Pancreas (tissue), 10 donors: ENCODE measurements at places on chromosomes 4 and X. TPM values are rescaled to one million over a fixed set of nuclear protein-coding genes. Genes with fewer than 3 reads are reported as not detected.

GRCh38 chrX:20252381-20253231, 14.1 kb downstream of the RPS6KA3 start:
- H3K4me3 ChIP-seq = no peak overlapping the region
- no peaks in the 10 kb centered on the region for H3K36me3 ChIP-seq
- H3K4me1 ChIP-seq = no peaks in the 10 kb centered on the region
- peak; percentile 83 for DNase-seq

Gene TKTL1
- not detected for total RNA-seq

GRCh38 chr4:52372747-52373146, 286.4 kb downstream of the USP46 start:
- no peaks in the 10 kb centered on the region for H3K4me1 ChIP-seq
- H3K4me3 ChIP-seq = no peak overlapping the region
- no peaks in the 10 kb centered on the region for H3K27me3 ChIP-seq

Gene MAD2L1
- total RNA-seq = 1.2 TPM
